ENCODE measurements at places on chromosomes 6 and 20. TPM values are rescaled to one million over a fixed set of nuclear protein-coding genes. Genes with fewer than 3 reads are reported as not detected.

- H3K27me3 ChIP-seq, result peaks cover 7% of the 10 kb centered on the region
- H3K27ac ChIP-seq, result no peak overlapping the region
- no peak for DNase-seq
- no peak overlapping the region for H3K4me3 ChIP-seq
- no peaks in the 10 kb centered on the region for H3K4me1 ChIP-seq
- H3K36me3 ChIP-seq, result no peaks in the 10 kb centered on the region
Measured at GRCh38 chr6:82877213-82878195, 188.1 kb downstream of the UBE3D start.

DNA sequence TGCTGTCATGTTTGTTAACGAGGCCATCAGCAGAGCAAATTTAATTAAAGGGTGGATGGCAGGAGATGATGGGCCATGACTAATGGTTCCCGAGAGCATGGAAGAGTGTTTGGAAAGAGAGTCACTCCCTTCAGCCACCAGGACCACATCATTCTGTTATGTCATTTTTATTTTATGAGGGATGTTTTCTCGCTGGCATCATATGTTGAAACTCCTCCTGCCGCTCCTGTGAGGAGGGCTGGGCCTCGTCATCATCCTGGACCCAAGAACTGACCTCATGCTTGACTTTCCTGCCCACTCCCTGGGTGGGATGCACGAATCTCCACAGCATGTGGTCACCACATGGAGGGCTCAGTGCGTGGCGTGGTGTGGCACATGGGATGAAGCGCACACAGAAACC is 86.4 kb upstream of the FRMD1 start:
- H3K27me3 ChIP-seq, result no peaks in the 10 kb centered on the region
- H3K27ac ChIP-seq, result no peak overlapping the region
- peaks cover 2% of the 10 kb centered on the region for H3K4me1 ChIP-seq
- no peak overlapping the region for H3K4me3 ChIP-seq
- DNase-seq, result no peak

GRCh38 chr6:73739096-73739495 is 43.1 kb downstream of the CD109 start:
- H3K27me3 ChIP-seq, result peaks cover 3% of the 10 kb centered on the region
- no peaks in the 10 kb centered on the region for H3K4me1 ChIP-seq
- DNase-seq, result peak; percentile 53
- no peaks in the 10 kb centered on the region for H3K36me3 ChIP-seq
- H3K4me3 ChIP-seq, result no peak overlapping the region

DNA sequence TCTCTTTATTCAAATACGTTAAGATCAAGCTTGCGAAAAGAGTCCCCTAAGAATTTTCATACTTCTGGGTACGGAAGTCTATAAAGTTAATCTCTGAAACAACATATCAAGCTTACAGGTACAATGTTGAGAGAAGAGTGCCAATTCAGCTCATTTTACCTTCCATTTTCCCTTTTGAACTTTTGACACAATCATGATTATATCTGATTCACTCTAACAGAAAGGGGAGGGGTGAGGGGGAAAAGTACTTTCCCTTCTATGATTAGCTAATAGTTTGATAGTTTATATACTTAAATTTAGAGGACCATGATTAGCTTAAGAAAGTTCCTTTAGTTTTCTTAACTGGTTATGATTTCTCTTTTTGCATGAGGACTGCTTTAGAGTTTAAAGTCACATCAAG is 33.5 kb downstream of the SNX3 start:
- peaks cover 6% of the 10 kb centered on the region for H3K36me3 ChIP-seq
- DNase-seq, result no peak
- H3K4me3 ChIP-seq, result no peak overlapping the region

- no peak overlapping the region for H3K4me3 ChIP-seq
- peak; percentile 29 for DNase-seq
- no peaks in the 10 kb centered on the region for H3K27me3 ChIP-seq
- peaks cover 10% of the 10 kb centered on the region for H3K36me3 ChIP-seq
- H3K27ac ChIP-seq, result peak overlapping the region; percentile 87
Measured at GRCh38 chr6:110810896-110811586, 4.2 kb downstream of the CDK19 start.

- H3K27ac ChIP-seq, result peak overlapping the region; percentile 54
- no peaks in the 10 kb centered on the region for H3K36me3 ChIP-seq
- peak overlapping the region; percentile 93 for H3K4me3 ChIP-seq
- H3K4me1 ChIP-seq, result peaks cover 21% of the 10 kb centered on the region
- peak; percentile 47 for DNase-seq
- peaks cover 11% of the 10 kb centered on the region for H3K27me3 ChIP-seq
Measured at GRCh38 chr6:26501482-26501986, 1.4 kb downstream of the BTN1A1 start.

- H3K27me3 ChIP-seq, result peaks cover 8% of the 10 kb centered on the region
- H3K27ac ChIP-seq, result no peak overlapping the region
- no peaks in the 10 kb centered on the region for H3K36me3 ChIP-seq
- DNase-seq, result no peak
Measured at GRCh38 chr6:56789879-56790278, 147.2 kb upstream of the DST start.

GRCh38 chr6:282177-282866 is 10.0 kb upstream of the DUSP22 start:
- no peaks in the 10 kb centered on the region for H3K27me3 ChIP-seq
- no peak overlapping the region for H3K27ac ChIP-seq
- H3K4me3 ChIP-seq, result no peak overlapping the region
- peaks cover 35% of the 10 kb centered on the region for H3K36me3 ChIP-seq
- peaks cover 44% of the 10 kb centered on the region for H3K4me1 ChIP-seq

GRCh38 chr6:5053864-5054244 is 31.3 kb upstream of the PPP1R3G start:
- peaks cover 6% of the 10 kb centered on the region for H3K4me1 ChIP-seq
- DNase-seq, result no peak
- H3K27ac ChIP-seq, result no peak overlapping the region

PNLDC1 gene
- polyA plus RNA-seq, result not detected

RBBP8NL gene
- polyA plus RNA-seq, result not detected

Data from naive B cell (primary cell).